T-helper 2 cell treated with Interferon-gamma antibody and Interleukin-4, amounts not matched to agents 5 μg/mL and 100 μg/mL, for 36 hours (primary cell): ENCODE measurements at places on chromosomes 16 and 17.

DNA sequence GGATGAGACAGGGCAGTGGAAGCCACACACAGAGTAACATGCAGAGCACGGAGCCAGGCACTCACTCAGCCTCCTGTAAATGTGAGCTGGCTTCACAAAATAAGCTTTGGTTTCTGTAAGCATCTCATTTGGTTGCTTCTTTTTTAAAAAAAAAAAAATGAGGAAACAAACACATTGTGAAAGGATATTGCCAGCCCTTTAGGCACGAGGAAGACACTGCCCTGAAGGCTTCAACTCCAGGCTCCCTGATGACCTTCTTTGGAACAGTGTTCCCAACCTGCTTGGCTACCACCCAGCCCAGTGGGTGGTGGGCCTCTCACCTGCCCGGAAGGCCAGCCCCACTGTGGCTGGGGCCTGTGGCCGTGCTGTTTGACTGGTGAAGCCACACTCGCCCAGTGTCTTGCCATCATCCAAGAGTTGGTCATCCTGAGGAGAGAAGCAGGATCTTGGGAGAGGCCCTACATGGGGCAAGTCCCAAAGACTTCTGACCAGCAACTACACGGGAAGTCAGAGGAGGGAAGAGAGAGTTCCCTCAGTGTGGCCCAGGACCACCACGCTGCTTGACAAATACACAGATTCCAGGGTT lies 1.9 kb downstream of the ELOB start:
- DNase-seq = no peak

DNA sequence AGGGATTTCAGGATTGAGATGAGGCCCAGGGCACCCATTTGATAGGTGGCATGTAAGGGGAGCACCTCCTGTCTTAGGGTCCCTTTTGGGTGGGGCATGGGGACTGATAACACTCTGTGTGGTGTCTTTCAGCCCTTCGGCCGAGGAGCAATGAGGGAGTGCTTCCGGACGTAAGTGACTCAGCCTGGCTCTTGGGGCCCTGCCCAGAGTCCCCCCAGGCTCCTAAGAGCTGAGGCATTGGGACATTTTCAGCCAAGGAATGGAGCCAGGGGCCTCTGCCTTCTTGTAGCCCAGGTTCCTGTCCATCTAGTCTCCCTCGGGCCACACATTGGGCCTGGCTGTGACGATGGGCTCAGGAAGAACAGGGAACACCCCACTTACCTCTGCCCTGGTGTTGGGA lies 44.4 kb downstream of the EEF2K start:
- no peak for DNase-seq

DNA sequence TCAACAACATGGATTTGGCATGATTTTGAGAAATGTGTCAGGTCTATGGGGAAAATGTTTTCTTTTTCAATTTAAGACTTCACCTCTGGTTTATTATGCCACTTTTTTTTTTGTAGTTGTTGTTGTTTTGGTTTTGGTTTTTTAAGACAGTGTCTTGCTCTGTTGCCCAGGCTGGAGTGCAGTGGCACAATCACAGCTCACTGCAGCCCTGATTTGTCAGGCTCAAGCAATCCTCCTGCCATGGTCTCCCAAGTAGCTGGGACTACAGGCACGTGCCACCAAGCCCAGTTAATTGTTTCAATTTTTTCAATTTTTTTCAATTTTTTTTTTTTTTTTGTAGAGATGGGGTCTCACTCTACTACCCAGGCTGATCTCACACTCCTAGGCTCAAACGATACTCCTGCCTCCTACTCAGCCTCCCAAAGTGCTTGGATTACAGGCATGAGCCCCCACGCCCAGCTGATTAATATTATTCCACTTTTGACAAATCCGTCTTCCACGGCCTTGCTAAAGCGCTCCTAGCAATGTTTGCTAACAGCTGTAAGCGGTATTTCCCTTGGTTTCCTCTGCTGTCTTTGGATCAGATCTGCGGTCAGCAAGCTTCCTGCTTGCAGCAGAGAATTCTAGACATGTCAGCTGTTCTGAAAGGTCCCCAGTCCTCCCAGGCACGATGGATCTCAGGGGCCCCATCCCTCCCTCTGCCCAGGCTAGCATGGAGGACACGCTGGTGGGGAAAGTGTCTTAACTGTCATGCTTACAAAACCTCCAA lies 7.0 kb upstream of the MILR1 start:
- peak; percentile 37 for DNase-seq

DNA sequence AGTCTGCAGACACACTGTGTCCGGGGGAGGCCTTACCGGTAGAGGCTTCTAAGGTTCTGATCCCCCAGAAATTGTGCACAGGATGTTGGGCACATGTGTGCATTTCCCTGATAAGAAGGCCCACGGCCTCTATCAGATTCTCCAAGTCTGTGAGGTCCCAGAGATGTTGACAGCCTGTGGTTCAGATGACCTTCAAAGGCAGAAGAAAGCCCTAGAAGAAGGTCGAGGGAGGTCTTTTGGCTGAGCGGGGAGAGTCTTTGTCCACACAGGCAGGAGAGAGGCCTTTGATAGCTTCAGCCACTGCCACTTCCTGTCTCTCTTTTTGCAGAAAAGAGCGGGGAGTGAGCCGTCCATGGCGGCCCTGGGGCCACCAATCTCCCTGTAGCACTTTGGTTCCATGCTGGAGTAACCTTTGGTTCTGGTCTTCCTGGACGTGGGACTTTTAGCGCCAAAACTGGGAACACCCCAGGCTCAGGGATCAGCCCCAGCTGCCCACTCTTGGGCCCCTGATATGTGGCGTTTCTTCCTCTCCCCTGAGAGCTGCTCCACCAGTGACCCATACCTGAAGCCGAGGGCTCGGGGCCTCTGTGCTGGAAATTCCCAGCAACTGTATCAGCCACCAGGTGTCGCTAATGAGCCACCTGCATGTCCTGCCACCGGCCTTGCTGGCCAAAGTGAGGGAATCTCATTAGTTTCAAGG lies 28.1 kb upstream of the LGALS9 start:
- DNase-seq = peak; percentile 48

DNA sequence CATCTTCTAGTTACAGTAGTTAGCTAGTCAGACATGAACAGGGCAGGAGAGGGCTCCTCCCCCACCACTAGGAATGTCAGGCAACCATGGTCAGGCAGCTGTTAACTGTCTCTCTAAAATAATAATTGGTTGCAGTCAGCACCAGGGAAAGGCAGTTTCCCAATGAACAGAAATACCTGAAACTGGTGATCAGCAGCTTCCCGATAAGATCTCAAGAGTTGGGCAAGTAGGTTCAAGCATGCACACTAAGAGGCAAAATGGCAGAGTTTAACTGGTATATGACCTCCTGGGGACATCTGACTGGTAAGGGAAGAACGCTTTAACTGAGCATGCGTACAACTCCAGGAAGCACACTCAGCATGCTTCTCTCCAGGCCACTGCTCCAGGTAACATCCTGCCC lies 12.6 kb upstream of the XYLT1 start:
- no peak for DNase-seq

- DNase-seq = peak; percentile 63
Measured at GRCh38 chr16:84357191-84357651, 11.1 kb upstream of the ATP2C2 start.

DNA sequence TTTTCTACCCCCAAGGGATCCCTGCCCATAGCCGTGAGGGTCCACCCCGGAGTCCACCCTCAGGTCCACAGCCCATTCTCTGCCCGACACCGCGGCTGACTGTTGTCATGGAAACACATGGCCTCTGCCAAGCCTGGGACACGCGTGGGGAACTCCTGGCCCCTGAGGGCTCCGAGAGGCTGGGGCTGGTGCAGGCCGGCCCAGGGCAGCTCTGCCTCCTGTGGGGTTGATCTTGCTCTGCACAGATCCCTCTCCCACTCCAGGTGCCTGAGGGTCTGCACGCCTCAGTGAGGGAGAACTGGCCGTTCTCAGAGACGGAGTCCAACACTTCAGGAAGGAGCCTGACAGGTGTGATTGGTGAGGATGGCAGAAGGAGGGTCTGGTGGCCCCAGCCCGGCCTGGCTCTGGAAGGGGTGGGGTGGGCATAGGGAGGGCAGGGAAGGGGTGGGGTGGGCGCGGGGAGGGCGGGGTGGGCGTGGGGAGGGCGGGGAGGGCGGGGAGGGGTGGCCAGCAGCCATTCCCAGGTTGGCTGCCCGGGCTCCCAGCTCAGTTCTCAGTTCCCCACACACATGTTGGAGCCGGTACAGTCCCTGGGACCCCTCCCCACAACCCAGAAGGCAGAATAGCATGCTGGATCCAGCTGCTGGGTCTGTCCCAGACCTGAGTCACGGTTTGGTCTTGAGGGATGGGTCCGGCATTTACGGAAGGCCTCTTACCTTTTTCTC lies 6.4 kb downstream of the MRPL28 start:
- no peak for DNase-seq

DNA sequence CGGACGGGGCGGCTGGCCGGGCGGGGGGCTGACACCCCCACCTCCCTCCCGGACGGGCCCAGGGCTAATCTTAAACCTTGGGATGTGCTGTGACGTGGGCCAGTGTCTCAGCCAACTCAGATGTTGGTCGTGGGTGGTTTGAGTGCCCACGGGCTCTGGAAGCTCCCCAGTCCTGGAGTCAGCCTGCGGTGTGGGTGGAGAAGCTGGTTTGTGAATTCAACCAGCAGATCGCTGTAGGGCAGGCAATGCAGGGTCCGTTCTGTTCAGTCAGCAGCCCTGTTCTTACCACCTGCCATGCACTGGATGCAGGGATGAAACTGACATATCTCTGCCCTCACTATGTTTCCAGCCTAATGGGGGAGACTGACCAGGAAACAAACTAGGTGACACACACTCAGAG lies 8.0 kb upstream of the ZNF500 start:
- no peak for DNase-seq

DNA sequence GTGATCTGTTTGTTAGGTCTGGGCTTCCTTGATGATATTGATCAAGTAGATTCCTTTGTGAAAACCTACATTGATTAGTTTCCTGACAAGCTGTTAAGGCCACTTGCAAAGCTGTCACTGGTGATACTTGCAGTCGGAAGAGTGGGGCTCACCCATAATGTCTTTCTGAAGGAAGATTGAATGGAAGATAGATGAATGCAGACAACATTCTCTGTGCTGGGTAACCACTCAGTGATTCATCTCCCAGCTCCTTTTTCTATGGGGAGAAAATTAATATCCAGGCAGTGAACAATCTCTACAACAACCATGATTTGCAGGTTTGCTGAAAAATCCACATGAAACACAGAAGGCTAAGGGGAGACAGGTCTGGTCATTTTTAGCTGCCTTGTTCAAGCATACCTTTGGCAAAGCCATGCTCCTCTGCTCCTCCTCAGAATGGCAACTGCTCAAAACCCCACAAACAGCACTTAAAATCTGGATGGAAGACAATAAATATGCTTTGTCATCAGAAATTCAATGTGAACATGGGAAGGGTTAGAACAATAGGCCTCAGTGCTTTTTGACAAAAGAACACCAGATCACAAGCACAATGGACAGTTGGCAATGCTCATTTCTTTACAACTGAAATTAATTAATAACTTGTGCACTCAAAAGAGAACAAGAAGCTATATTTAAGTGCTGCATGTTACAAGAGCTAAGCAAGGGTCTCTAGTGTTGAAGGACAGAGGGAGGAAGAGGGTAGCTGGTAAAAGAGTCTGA lies 495.4 kb downstream of the TOX3 start:
- no peak for DNase-seq

- peak; percentile 66 for DNase-seq
Measured at GRCh38 chr16:2842340-2843000, 12.4 kb downstream of the ZG16B start.

- DNase-seq = peak; percentile 14
Measured at GRCh38 chr17:19284005-19284959, 47.1 kb downstream of the EPN2 start.

GRCh38 chr16:2027024-2028010 lies 615 bp downstream of the NHERF2 start:
- no peak for DNase-seq

DNA sequence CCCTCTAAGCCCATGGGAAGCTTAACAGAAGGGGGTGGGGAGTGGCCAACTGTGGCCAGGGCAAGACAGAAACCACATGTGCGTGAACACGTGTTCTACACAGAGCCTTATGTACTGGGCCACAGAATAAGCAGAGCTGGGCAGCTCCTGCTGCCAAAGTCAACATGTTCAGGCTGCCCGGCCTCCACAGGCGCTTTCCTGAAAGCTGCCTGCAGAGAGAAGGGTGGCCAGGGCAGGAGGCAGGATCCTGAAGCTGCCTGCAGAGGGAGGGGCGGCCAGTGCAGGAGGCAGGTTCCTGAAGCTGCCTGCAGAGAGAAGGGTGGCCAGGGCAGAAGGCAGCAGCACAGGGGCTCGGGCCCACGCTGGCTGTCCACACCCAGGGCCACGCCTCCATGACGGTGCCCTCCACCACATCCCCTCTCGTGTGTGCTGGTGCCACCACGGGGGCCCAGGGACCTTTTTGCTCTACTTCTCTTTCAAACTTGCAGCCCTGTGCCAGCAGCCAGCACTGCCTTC lies 79.5 kb downstream of the ANKRD11 start:
- no peak for DNase-seq

DNA sequence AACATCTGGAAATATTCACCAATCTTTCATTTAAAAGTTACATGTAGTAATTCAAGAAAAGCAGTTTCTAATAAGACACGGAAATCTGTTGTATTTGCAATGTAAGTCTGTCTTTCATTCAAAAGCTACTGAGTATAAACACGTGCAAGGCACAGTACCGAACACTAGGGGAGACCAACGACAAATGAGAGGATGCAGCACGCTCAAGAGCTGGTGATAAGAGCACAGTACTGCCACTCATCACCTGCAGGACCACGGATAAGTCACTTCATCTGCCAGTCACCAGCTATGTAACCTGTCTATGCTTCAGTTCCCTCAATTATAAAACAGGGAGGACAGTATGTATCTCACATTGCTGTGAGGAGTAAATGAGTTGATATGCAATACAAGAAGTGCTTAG lies 67.1 kb downstream of the CLEC18A start:
- DNase-seq = peak; percentile 19

DNA sequence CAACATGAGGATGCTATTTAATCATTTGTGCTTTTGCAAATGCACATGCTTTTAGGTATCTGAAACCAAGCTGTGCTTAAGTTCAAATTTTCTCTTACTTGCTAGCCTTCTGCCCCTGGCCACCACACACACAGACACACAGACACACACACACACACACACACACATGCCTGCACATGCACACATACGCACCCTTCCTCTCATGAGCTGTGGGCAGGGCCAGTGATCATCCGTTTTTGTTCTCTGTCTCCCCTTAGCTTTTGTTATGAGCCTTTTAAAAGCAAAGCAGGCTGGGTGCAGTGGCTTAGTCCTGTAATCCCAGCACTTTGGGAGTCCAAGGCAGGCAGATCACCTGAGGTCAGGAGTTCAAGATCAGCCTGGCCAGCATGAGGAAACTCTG lies 34.2 kb downstream of the CD300LF start:
- DNase-seq = no peak

DNA sequence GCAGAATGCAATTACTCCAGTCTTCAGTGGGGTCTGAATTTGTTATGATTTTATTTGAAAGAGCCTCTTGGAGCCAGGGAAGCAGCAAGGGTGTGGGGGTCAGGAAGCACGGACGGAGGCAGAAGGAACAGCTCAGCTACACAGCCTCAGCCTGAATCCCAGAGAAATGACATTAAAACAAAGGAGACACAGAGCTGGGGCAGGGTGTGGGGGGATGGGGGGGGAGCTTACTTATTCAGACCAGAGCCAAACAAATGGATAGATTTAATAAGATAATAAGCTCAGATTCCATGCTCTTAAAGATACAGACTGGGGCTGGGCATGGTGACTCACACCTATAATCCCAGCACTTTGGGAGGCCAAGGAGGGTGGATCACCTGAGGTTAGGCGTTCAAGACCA lies 195.3 kb downstream of the ZNF423 start:
- no peak for DNase-seq
